ENCODE measurements at places on chromosomes 16 and 17.
A peak's percentile ranks its signal among the peaks of the same experiment; 100 is the strongest.

DNA sequence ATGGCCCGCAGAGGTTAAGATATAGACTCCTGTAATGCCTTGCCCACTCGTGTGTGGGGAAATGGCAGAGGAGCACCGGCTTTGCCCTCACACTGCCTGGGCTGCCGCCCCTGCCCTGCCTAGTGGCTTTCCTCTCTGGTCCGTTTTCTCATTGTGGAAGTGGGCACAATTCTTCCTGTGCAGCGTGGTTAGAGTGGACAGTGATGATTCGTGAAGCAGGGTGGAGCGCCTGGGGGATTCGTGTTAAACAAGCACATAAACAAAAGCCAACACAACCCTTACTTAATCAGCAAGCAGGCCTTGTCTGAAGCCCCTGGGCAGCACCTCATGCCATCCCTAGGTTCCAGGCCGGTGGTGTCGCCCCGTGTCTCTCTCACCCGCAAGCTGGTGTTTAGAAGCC is 269.7 kb downstream of the SEC14L1 start:
- DNase-seq = no peak

- DNase-seq = peak; percentile 92
These were observed 26.0 kb downstream of the TK2 start for GRCh38 chr16:66523861-66524354.

- no peak for DNase-seq
These were observed 235.6 kb downstream of the ZNF423 start for GRCh38 chr16:49620158-49620868.

DNA sequence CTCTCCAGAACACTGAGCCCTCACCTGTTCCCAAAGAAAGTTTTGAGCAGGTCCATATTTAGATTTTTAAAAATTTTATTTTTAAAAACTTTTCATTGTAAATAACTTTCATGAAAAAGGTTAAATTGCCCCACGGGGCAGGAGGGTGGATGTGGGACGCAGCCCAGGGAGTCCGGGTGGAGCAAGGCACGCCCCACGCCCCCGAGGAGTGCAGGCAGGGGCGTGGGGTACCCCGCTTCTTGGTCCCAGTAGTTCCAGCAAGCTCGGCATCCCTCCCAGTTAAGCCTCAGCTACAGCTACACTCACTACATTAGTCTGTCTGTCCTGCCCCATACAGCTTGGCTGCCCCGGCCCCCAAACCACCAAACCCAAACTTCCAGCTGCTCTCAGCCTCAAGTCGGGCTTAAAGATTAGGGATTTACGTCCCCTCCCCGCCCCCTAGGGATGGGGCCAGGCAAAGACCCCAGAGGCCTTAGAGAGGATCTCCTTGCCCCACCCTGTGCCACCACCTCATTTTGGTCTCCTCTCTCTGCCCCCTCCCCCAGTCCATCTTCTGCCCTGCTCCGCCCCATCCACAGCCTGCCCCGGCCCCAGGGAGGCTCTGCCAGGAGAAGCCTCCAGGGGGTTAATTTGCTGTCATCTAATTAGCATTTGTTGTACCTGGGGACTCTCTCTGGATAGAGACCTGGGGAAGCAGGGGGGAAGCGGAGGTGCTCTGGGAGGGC is 4.6 kb downstream of the FOXJ1 start:
- no peak for DNase-seq

- DNase-seq = no peak
These were observed 31.1 kb downstream of the ST3GAL2 start for GRCh38 chr16:70407811-70408274.

DNA sequence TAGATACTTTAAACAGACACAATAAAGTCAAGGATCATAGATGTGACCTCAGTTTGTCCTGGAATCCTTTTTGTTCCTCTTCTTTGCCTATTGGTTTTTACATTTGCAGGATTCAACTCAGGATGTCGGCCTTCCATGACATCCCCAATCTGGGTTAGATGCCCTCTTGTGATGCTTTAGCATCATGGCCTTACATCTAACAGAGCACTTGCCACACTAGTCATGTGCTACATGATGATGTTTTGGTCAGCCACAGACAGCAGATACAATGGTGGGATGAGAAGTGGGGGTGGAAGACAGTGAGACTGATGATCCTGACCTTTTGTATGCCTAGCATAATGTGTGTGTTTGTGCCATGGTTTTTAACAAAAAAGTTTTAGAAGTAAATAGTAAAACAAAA is 1.8 kb upstream of the SYNRG start:
- no peak for DNase-seq

DNA sequence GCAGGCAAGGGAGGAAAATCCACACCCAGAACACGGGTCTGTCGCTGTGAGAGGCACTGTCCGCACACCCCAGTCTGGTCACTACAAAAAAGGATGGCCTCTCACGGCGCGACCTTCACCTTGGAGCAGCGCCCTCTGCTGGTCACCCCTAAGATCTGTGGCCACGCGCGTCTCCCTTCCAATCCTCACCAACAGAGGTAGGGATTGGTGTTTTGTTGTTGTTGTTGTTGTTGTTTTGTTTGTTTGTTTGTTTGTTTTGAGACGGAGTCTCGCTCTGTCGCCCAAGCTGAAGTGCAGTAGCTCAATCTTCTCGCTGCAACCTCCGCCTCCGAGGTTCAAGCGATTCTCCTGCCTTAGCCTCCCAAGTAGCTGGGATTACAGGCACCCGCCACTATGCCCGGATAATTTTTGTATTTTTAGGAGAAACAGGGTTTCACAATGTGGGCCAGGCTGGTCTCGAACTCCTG is 15.0 kb upstream of the C17orf58 start:
- no peak for DNase-seq

- no peak for DNase-seq
These were observed 251.9 kb downstream of the SEC14L1 start for GRCh38 chr17:77392376-77393273.

- no peak for DNase-seq
These were observed 5.3 kb upstream of the CDR2L start for GRCh38 chr17:74981979-74982662.

- DNase-seq = no peak
These were observed 174.5 kb upstream of the HSBP1 start for GRCh38 chr16:83633286-83633685.

DNA sequence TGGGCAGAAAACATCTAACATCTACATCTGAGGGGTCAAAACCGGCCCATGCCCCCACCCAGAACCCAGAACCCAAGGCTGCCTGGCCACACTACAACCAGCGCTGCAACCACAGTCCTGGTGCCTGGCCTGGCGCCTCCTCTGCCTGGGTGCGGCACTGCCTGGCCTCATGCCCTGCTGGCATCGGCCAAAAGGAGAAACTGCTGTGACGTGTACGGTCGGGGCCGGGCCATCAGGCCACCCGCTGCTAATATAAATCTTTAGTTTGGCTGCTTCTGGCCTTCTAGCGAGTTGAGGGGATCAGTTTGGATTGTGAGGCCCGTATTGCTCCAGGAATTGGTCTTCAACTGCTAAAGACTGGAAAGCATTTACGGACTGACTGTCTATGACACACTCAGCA is 22.8 kb downstream of the TMEM204 start:
- DNase-seq = no peak

- no peak for DNase-seq
These were observed 949.7 kb upstream of the RBFOX1 start for GRCh38 chr16:6382924-6383459.

DNA sequence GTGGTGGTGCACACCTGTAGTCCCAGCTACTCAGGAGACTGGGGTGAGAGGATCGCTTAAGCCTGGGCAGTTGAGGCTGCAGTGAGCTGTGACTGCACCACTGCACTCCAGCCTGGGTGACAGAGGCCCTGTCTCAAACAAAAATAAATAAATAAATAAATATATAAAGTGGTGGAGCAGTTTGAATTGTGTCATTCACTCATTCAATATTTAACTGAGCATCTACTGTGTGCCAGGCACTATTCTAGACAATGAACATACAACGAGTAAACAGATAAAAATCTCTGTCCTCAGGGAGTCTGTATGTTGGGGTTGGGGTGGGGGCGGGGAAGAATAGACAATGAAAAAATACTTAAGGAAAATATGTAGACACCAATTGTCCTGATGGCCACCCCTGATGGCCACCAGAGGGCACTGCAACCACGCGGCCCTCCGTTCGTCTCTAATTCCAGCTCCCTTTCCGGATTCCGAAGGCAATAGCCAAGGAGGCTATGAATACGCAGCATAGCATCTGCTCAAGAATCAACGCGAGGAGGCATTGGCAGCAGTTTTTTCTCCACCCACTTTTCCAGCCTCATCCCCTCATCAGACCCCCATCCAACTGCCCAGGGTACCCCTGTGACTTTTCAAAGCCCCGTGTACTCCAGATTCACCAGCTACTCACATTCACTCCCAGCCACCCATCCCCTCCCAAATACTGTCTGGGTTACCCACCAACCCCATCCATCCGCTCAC is 21.4 kb downstream of the QPRT start:
- peak; percentile 47 for DNase-seq

DNA sequence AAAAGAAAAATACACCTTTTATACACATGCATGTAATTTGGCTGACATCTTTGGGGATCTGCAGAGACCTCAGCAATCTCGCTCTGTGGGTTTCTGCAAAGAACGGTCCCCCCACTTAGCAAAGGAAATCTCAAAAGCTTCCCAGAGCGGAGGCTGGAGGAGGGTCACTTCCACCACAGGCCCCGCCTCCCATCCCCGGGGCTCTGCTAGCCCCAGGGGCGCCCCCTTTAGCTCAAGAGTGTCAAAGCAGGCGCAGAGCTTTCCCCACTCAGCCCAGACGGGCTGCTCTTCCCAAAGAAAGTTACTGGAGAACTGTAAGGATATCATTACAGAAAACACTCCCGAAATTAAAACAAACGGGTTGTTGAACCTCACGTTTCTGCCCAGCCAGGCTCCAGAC is 11.4 kb downstream of the SLC13A5 start:
- DNase-seq = no peak

DNA sequence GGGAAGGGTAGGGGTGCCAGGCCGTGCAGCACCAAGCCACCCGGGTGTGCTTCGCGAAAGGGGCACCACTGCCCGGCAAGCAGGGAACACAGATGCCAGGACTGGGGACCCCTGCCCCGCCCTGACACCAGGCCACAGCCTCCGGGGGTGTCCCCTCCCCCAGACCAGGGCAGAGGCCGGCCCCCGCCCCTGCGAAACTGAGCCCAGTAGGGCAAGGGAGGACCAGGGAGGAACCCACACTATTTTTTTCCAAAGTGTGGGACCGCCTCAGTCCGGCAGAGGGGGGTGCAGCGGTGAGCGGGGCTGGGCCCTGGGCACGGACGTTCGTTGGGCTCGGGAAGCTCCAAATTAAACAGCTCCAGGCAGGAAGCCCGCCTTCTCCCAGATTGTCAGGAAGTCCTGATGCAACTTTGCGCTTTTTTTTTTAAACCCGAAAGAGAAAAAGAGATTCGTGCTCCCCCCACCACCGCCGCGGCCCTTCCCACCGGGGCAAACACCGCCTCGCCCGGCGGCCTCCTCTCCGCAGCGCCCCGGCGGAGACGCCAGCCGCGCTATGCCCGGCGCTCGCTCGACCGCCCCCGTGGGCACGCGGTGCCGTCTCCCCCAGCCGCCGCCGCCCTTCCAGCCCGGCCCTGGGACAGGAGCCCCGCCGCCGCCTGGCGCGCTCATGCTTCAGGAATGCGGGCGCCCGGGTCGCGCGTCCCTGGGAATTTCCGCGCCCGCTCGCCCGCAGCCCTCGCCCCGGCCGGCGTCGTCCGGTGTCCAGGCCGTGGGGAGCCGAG is 755 bp downstream of the PIEZO1 start:
- DNase-seq = peak; percentile 46

DNA sequence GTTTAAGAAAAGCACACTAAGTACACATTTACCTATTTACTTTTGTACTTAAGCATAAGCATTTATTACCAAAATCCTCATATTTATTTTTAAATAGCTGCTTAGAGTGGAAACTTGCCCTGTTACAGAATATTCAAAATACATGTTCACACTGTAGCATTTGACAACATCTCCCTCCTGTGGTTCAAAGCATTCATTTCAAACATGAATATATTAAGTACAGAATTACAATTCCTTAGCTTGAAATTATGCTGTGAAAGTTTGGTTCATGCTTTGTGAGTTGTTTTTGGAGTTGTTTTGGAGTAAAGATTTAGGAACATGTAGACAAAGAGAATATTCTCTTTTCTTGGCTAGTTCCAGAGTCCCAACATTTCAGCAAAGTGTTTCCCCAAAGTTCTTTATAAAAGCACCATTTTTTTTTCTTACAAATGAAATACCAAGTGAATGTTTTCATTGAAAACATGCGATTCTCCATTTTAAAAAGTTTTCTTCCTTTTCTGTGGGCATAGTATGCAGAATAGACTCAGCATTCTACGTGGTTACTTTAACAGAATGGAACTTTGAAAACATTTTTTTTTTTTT is 33.2 kb downstream of the TUBD1 start:
- DNase-seq = peak; percentile 14

- DNase-seq = no peak
These were observed 102.5 kb upstream of the TMEM97 start for GRCh38 chr17:28216528-28216927.

- DNase-seq = peak; percentile 35
These were observed 5.3 kb downstream of the MNT start for GRCh38 chr17:2395258-2396181.

- DNase-seq = no peak
These were observed 9.1 kb upstream of the SCNN1B start for GRCh38 chr16:23293016-23293415.

GRCh38 chr16:47004652-47005051 is 31.2 kb upstream of the DNAJA2 start:
- DNase-seq = no peak

DNA sequence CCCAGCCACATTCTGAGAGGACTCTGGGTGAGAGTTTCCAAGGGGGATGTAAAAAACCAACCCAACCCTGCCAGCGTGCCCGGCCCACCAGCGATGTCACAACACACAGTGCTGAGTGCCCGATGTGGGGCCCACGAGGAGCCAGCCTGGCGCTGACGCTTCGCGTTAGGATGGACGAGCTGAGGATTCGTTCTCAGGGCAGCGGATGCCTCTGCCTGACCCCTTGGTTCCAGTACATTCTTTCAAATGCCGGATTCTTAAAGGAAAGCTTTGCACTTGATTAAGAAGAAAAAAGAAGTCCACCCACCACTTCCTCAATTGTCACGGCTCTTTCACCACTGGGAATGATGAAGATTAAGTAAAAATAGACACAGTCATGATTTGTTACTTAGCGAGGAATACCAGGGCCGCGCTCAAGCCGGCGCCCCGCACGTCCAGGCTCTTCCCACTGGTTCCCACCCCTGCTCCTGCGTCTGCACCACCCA is 79.4 kb downstream of the IRF8 start:
- no peak for DNase-seq

- DNase-seq = no peak
These were observed 10.3 kb downstream of the KANSL1 start for GRCh38 chr17:46182961-46183360.

- no peak for DNase-seq
These were observed 5.5 kb downstream of the MAP2K3 start for GRCh38 chr17:21289902-21290571.

DNA sequence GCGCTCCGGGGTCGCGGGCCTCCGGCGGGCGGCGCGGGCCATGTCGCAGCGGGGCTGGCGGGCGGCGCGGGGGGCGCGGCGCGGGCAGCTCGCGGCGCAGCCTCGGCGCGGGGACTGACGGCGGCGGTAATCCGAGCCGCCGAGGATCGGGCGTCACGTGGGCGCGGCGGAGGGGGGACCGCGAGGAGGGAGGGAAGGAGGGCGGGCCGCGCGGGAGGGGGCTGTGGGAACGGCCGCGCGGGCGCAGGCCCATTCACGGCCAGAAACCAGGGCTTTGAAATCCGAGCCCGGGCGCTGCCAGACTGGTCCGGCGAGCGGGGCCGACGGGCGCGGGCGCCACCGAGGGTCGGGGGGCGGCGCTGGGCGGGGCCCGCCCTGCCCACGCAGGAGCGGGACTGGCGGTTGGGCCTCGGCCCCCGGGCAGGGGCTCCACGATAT is at the start of gene MTSS2:
TSS of gene MTSS2 (minus strand) at position 116 of the 438 bp plus-strand sequence. CDS start 262 bp downstream, outside the sequence.
- DNase-seq = peak; percentile 20

GRCh38 chr16:2474877-2475412 is at the start of gene TBC1D24:
Gene TBC1D24 (plus strand): TSS chr16:2475127. CDS start chr16:2496149, 21,022 bp downstream.
- DNase-seq = peak; percentile 60
